ENCODE measurements at places on chromosomes 4 and X.
A peak's percentile ranks its signal among the peaks of the same experiment; 100 is the strongest.

- no peak for DNase-seq
Measured at GRCh38 chr4:157509341-157509740, 288.8 kb downstream of the GRIA2 start.

DNA sequence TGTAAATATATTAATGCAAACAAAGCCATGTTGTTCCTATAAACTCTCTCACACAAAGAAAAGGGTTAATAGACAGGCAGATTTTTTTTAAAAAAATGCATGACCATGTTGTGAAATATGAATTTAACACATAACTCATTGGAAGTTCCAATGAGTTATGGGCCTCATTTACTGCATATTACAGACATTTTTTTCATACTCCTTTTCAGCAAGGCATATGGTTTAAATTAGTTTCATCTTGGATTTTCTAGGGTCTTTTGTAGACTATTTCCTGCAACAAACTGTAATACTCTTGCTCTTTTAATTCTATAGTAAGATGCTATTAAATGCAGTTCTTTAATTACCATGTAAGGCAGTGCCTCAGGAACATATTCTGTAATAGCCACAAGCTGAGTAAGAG is 323.1 kb downstream of the GBA3 start:
- DNase-seq = no peak

GRCh38 chrX:47209508-47210238 is 8.8 kb upstream of the CDK16 start:
- no peak for DNase-seq

DNA sequence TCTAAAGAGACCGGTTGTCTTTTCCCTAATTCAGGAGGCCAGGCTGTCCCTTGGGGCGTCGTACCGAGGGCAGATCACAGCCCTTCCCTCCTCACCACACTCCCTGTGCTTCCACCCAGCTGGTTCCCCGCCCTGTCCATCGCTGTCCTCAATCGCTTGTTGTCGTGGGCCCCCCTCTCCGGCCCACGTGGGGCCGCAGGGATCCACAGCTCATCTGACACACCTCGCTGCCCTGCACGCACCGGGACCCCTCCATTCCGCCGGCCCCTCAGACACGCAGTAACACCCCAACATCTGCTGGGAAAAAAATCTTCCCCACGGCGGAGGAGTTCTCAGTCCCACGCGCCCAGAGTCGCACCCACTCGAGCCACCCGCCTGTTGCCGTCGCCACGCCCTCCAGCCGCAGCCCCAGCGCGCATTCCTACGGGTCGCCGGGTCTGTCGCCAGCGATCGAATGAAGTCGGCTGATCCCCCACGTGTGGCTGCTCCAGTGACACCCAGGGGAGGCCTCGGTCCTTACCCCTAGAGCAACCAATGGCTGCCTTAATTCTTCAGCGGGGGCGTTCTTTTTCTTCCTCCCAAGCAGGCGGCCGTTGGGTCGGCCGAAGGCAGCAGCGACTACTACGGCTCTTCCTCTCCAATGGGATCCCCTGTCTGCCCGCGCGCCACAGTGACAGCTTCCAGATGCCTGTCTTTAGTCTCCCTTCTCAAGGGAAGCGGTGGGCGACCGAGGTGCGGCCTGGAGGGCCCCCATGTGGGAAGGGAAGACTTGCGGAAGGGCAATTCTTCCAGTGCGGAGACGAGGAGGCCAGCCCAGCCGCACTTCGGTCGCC is 893 bp upstream of the SEPTIN11 start:
- DNase-seq = peak; percentile 54

DNA sequence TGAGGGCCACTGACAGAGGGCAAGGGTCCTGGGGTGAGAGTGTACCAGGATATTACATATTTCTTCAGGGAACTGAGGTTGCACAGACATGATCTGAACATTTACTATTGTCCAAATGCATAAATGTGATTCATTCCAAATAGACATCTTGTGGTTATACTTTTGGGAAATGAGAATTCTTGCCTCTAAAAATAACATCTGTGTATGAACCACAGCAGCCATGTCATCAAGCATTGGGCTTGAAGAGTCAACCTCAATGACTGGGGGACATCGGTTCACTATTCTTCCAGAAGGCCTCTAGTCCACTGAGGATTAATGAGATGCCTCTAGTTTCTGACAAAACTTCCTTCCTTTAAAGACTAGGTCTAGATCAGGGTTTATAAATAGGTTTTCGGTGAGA is 193.1 kb upstream of the GPC4 start:
- DNase-seq = no peak

Measured in stimulated activated CD4-positive, alpha-beta T cell treated with anti-CD3 and anti-CD28 coated beads, TNF-alpha, amount 100 ng/mL, for 24 hours (primary cell).